ENCODE measurements at places on chromosomes 5 and 9. TPM values are rescaled to one million over a fixed set of nuclear protein-coding genes. Genes with fewer than 3 reads are reported as not detected.

SYK gene
- 47.8 TPM for polyA plus RNA-seq

ESM1 gene
- polyA plus RNA-seq = 7.5 TPM

SMIM33 gene
- 0.17 TPM for polyA plus RNA-seq

ANKRD55 gene
- polyA plus RNA-seq = 0.50 TPM

DEPDC1B gene
- 0.55 TPM for polyA plus RNA-seq

STKLD1 gene
- polyA plus RNA-seq = 0.40 TPM

NEUROG1 gene
- not detected for polyA plus RNA-seq

LEAP2 gene
- 1.6 TPM for polyA plus RNA-seq
